ENCODE measurements at places on chromosomes 6 and 20.

DNA sequence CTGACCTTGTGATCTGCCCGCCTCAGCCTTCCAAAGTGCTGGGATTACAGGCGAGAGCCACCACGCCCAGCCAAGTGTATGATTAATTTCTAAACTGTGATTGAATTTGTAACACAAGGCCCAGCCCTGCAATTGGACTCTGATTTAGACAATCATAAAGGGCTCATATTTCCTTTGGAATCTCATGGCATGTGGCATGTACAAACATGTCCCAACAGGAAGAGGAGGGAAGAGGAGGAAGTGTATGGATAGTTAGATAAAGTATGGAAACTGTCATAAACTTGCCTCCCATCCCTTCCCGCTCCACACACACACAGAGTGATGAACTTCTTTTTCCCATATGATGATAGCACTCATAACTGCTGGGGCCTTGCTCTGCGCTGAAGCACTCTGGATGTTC, 27.2 kb upstream of the QKI start:
- no peak for DNase-seq

DNA sequence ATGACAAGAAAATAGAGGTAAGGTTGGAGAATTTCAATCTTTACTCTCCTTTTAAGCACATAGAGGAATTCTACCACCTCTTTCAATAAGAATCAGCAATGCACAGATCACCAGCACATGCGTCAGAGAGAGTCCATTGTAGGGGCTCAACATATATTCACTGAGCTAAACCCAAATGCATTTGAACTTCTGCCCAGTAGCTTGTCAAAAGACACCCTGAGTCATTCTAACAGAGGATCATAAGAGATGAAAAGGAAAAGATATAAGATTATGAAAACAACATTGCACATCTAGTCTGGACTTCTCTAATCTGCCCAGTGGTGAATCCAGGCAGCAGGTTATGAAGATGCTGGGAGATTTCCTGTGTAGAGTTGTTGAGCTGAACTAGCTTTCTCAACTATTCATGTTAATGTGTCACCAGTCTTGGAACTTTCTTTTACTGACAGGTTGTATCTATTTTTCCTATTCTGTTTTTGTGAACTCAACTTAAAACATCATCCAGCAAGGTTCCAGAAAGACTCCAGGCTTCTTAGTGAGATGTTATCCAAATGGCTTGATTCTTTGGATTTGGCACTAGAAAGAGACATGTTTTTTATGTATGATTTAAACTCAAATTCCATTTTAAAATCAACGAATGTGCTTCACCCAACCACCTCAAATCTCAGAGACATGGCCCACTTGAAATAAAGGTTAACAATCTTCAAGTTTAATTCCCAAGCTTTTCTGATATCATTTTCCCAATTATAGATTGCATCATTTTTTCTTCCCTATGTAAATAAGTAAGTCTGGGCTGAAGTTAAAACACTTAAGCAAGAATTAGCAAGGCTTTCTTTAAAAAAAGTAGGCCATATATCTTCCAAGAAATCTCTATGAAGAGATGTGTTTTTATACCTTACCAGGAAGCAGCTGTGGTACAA, 89.3 kb downstream of the TSHZ2 start:
- no peak for DNase-seq

DNA sequence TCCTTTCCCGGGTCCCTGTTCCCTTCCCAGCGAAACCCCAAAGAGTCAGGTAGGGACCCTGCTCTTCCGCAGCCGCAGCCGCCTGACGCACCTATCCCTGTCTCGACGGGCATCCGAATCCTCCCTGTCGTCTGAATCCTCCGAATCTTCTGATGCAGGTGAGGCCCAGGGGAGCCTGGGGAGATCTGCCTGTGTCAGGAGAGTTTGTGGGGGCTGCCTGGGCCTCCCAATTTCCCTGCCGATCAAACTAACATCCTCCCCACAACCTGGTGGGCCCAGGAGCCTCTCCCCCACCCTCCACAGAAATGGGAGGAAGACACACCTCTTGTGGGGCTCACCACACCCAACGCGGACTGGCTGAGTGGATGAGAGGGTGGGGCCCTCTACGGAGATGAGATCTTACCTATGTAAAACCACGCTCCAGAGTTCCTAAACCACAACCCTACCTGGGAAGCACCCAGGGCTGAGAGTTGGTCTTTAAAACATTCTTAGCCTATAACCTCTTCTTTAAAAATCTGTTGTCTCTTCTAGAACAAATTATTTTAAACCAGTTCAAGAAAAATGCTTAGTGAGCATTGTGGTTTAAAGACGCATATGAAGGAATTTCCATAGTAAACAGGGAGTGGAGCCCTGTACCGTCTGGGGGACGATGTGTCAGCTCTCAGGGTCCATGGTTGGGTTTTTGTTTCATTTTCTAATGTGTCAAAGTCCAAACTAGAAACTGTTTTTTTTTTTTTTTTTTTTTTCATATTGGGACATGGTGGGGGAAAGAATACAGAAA, 1.7 kb downstream of the CDC25B start:
- no peak for DNase-seq

- DNase-seq = no peak
Observed at GRCh38 chr20:46850416-46850815, 44.2 kb upstream of the EYA2 start.

- DNase-seq = no peak
Observed at GRCh38 chr6:148273962-148274752, 68.5 kb upstream of the SASH1 start.

GRCh38 chr6:14542670-14543366, 425.2 kb downstream of the CD83 start:
- no peak for DNase-seq

- no peak for DNase-seq
Observed at GRCh38 chr6:98587555-98587954, 246.8 kb upstream of the POU3F2 start.

GRCh38 chr6:63643862-63644261, 8.3 kb downstream of the PHF3 start:
- peak; percentile 56 for DNase-seq

- DNase-seq = no peak
Observed at GRCh38 chr20:50281831-50282591, 91.4 kb downstream of the CEBPB start.

DNA sequence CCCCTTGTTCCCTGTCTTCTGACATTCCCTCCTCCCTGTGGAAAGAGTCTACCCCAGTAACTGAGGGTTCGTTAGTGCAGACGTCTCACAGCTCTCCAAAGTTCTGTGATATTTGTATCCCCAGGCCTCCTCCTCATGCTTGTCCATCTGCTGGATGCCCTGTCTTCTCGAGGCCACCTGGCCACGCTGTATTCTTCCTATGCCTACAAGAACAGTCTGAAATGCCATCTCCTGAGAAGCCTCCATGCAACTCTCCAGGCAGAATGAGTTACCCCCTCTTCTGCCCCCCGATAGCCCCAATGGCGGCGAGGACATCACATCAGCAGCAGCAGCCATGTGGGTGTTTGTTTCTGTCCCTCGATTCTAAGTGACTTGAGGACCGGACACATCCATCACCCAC, 9.3 kb downstream of the ULBP2 start:
- DNase-seq = no peak

- DNase-seq = no peak
Observed at GRCh38 chr6:146433881-146434731, 109.5 kb upstream of the RAB32 start.

- no peak for DNase-seq
Observed at GRCh38 chr6:155693573-155694418, 238.2 kb upstream of the NOX3 start.

DNA sequence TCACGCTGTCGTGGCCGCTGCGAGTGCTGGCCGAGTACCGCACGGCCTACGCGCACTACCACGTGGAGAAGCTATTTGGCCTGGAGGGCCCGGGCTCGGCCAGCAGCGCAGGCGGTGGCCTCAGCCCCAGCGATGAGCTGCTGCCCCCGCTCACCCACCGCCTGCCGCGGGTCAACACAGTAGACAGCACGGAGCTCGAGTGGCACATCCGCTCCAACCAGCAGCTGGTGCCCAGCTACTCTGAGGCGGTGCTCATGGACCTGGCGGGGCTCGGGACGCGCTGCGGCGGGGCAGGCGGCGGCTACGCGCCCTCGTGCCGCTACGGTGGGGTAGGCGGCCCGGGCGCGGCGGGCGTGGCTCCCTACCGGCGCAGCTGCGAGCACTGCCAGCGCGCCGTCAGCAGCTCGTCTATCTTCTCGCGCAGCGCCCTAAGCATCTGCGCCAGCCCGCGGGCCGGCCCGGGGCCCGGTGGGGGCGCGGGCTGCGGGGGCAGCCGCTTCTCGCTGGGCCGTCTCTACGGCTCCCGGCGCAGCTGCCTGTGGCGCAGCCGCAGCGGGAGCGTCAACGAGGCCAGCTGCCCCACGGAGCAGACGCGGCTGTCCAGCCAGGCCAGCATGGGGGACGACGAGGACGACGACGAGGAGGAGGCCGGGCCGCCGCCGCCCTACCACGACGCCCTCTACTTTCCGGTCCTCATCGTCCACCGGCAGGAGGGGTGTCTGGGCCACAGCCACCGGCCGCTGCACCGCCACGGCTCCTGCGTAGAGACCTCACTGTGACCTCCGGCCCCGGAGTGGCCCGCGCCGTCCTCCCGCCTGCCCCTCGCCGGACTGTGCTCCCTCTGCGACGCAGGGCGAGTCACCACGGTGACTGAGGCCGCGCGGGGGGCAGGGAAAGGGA, 5.7 kb downstream of the TMEM151B start:
- DNase-seq = no peak

DNA sequence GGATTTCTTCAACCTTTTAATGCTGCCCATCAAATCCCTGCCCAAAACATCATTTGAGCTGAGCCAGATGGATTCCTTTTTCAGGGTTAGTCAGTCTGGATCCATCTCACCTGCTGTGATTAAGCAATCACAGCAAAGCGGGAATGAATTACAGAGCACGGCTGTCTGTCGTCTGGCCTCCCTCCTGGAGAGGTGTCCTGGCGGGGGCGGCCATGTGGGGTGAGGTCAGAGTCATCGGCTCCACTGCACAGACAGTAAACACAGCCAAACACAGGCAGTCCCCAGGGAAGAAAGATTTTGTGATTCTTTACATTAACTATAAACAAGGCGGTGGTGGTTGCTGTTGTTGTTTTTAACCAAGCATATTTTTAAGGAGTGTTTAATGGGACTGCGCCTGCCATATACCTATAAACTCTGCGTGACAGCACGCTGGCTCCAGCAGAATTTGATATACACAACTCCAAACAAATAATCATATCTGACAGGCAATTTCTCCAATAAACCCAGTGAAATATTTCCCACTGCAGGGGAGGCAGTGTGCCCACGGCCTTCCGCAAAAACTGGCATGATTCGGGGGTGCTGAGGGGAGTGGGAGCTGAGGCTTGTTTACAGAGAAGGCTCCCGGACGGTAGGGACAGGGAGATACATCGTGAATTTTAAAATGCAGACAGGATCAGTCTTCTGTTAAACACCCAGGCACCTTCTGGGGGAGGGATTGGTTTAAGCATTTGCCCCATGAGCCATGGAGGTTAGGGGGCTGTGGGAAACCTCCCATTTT, 232.0 kb upstream of the PMEPA1 start:
- no peak for DNase-seq

DNA sequence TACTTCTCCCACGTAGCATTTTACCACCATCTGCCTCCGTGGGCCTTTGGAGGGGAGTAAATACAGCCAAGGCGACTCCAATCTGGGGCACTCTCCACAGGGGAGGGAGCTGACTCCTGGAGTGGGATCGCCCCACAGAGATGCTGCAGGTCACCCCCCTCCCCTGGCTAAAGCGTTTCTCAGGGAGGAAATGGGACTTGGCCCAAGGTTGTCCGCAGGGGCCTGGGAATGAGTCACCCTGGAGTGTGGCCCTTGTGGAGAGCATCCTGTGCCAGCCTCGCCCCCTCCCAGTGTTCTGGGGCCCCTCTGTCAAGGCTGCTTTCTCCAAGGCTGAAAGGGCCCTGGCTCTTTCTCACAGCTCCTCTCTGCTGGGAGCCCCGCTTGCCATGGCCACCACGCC, 84.5 kb upstream of the QKI start:
- no peak for DNase-seq

DNA sequence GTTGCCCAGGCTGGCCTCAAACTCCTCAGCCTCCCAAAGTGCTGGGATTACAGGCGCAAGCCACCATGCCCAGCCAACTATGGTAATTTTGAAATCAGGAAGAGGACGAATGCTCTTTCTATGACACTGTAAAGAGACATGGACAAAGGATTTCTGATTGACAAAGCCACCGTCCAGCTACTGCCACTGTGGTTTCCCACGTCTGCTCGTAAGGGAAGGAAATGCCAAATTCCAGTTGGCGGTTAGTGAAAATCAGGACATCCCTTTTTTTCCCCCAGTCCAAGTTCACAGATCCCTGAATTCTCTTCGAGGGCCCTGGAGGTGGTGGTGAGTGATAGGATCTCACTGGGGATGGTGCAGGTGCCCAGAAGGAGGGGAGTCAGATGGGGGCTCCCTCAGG, 31.2 kb downstream of the SNAI1 start:
- no peak for DNase-seq

GRCh38 chr6:112332274-112332673, 14.9 kb upstream of the RFPL4B start:
- no peak for DNase-seq

DNA sequence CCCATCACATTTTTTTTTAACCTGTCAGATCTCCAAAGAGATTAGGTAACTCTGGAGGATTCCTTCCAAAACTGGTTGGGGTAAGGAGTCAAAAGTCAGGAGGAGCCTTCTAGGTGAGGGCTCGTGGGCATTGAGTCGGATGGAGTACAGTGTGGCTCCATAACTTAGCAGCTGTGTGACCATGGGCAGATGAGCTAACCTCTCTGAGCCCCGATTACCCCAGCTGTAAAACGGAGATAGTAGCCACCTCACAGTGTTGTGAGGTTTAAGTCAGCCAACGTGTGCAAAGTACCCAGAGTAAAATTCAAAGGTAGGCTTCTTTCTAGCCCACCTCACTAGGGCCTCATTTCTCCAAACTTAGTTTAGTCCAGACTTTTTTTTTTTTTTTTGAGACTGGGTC, 151.5 kb downstream of the CD24 start:
- DNase-seq = no peak

GRCh38 chr6:130365166-130366106, at the start of gene TMEM200A:
TMEM200A (plus strand) TSS chr6:130366017; CDS start chr6:130440423, 74,406 bp downstream.
- DNase-seq = no peak

GRCh38 chr20:43432498-43432897, 25.2 kb upstream of the SRSF6 start:
- no peak for DNase-seq

GRCh38 chr20:34475979-34476736, 40.1 kb upstream of the DYNLRB1 start:
- peak; percentile 20 for DNase-seq

GRCh38 chr20:5463007-5463686, 146.4 kb upstream of the PROKR2 start:
- no peak for DNase-seq

Measured in naive thymus-derived CD4-positive, alpha-beta T cell (primary cell).